ENCODE measurements at places on chromosomes 7 and 10.

DNA sequence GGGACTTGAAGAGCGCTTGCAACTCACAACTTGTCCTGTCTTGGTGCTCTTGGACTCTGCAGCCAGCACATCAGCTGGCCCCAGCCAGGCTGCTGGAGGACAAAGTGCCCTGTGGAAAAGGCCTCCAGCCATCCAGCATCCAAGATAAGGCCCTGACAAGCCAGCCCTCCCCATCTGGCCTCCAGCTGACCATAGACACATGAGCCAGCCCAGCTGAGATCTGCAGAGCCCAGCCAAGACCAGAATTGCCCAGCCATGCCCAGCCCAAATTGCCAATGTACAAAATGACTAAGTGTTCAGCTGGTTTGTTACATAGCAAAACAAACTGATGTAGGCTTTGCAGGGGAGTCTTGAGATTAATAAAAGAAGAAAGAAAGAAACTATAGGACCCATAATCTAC, 36.0 kb upstream of the FRMD4A start:
- DNase-seq = no peak

- no peak for DNase-seq
These were observed 14.2 kb upstream of the ACSL5 start for GRCh38 chr10:112359606-112360307.

GRCh38 chr7:76424413-76425111, at the start of gene ZP3:
TSS of gene ZP3 (plus strand) at chr7:76424950. CDS start at chr7:76424965, 15 bp downstream.
- no peak for DNase-seq

GRCh38 chr7:11895337-11895736, 63.3 kb upstream of the THSD7A start:
- no peak for DNase-seq

GRCh38 chr10:130190055-130190736, 54.0 kb downstream of the GLRX3 start:
- peak; percentile 88 for DNase-seq

GRCh38 chr7:140058517-140058916, 4.2 kb downstream of the PARP12 start:
- no peak for DNase-seq

- DNase-seq = no peak
These were observed 7.4 kb downstream of the MAT1A start for GRCh38 chr10:80281784-80282765.

GRCh38 chr7:465710-466400, 53.8 kb downstream of the PDGFA start:
- DNase-seq = no peak

GRCh38 chr7:138137423-138138171, 61.3 kb downstream of the AKR1D1 start:
- no peak for DNase-seq

GRCh38 chr7:155581107-155581830, 34.9 kb upstream of the CNPY1 start:
- DNase-seq = no peak

GRCh38 chr10:24468281-24468751, 255.4 kb downstream of the ARHGAP21 start:
- DNase-seq = no peak

GRCh38 chr10:58593008-58593407, 80.3 kb downstream of the BICC1 start:
- DNase-seq = no peak

- DNase-seq = no peak
These were observed 3.9 kb downstream of the MICALL2 start for GRCh38 chr7:1455241-1455939.

DNA sequence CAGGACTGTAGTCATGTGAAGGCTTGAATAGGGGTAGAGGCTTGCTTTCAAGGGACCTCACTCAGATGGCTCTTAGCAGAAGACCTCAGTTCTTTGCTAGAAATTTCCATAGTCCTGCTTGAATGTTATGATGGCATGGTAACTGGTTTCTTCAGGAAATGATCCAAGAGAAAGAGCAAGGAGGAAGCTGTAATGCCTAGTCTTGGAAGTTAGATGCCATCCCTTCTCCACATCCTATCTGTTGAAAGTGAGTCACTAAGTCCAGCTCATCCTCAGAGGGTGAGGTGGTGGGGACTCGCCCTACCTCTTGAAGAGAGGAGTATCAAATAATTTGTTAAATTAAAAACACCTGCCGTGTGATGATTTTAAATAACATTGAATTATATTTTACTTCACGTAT, 4.6 kb downstream of the MGAM start:
- no peak for DNase-seq

DNA sequence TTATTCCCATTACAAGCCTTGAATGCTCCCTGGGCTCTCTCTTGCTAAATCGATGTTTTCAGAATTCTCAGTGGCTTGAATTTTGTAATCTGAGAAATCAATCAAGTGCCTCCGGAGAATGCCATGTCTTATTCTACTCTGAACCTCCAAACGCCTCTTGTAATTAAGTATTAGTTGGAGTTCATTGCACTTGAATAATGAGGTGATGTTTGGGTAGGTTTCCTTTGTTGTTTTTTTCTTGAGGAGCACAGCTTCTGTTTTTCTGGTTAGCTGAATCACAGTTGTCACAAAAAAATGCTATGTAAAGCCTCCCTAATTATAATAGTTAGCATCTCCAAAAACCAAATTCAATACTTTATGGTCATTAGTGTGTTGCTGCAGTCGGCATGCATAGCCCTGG, 100.3 kb downstream of the PLPP4 start:
- no peak for DNase-seq

GRCh38 chr10:72062382-72062781, 26.0 kb downstream of the SPOCK2 start:
- DNase-seq = no peak

DNA sequence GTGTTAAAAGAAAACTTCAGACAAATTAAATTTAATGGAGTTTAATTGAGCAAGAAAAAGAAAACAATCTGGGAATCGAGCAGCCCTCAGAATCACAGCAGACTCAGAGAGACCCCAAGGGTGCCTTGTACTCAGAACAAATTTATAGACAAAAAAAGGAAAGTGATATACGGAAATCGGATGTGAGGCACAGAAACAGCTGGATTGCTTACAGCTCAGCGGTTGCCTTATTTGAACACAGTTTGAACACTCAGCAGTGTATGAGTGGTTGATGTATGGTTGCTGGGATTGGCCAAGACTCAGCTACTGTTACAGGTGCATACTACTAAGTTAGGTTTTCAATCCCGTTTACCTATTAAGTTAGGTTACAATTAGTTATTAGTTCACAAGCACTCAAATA, 103.8 kb upstream of the LYZL1 start:
- no peak for DNase-seq

- no peak for DNase-seq
These were observed 306.8 kb downstream of the WDR11 start for GRCh38 chr10:121157998-121158397.

DNA sequence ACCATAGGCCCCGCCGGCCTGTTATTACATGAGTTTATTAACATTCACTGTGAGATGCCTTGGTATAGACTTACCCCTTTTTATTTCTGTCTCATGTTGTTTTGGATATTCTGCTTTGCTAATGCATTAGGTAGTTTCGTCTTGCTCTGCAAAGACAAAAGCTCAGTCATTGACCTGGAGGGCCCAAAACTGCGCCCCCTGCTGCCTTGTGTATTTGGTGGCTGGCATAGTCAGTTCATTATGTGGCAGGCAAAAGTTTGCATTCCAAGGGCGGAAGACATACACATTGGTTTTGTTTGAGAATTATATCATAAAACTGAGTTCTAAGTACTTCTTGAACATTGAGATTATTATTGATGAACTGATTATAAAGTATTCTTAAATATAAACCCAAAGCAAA, 372.5 kb downstream of the SDK1 start:
- DNase-seq = peak; percentile 42

GRCh38 chr7:102004229-102004628, 186.8 kb downstream of the CUX1 start:
- DNase-seq = no peak

GRCh38 chr10:50516171-50516570, 107.6 kb downstream of the SGMS1 start:
- DNase-seq = no peak

DNA sequence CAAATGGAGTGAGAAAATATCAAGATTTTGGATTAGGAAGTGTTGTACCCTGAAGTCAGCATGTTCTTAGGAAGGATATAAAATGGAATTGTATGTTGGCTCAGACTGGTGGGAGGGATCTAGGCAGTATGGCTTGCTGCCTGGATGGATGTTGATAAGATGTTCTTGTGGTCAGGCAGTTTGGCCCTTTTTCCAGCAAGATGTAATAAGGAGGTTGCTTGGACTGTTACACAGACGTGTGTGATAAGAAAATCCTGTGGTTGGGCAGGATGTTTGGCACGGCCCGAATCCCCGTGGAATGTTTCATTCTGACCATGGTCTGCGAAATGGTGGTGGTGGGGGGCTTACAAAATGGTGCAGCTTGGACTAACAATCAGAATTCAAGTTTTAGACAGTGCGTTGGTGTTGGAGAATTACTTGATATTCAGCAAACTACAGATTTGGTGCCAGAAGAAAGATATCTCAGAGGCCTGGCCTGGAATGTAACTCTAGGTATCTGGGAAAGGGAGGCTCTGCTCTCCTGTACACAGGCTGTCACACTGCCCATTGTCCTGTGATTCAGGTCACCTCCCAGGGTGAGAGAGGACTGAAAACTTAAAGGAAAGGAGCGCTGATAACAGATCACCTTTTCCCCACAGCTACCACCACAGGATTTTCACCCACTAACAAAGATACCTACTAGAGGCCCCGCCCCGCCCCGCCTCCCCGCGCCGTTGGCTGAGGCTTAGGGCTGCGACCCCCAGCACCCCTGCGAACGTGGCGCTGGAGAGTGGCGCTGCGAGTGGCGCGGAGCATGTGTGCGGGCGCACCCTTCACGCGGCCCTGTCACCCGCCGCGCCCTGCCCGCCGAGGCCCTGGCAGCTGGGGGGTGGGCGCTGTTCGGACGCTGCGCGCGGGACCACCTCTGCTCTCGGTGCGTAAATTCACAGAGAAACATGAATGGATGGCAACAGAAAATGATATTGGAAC, 19.3 kb upstream of the ZNF680 start:
- DNase-seq = no peak

DNA sequence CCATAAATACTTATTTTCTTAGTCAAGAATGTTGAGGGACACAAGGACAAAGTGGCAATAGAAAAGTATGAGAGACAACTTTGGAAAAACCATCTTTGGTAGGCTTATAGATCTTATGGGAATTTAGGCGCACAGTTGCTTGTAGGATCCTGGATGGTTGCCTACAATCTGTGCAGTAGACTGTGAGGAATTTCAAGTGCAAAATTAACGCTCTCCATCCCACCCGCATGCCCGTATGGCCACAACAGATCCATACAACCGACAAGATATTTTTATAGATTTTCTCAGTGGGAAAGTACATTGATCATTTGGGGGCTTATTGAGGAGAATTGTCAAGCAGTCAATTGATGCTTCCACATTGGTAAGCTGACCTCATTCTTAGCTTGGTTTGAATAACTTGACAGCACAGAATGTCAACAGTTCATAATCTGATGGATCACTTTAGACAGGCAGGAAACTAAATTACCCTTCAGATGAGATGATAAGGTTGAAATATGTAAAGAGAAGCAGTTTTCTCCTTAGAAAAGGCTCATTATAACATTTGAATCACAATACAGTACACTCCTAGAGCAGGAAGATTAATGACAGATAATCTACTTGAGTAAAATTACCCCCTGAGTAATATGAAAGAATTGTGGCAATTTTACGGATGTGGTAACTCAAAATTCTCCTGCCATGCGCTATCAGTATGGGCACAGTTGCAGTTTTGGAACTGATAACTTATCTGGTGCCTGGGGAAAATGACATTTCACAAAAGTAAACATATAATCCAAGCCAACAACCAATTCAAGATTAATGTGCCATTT, 479.7 kb downstream of the KIF20B start:
- no peak for DNase-seq

GRCh38 chr7:12328888-12329770, 74.5 kb downstream of the VWDE start:
- DNase-seq = no peak

DNA sequence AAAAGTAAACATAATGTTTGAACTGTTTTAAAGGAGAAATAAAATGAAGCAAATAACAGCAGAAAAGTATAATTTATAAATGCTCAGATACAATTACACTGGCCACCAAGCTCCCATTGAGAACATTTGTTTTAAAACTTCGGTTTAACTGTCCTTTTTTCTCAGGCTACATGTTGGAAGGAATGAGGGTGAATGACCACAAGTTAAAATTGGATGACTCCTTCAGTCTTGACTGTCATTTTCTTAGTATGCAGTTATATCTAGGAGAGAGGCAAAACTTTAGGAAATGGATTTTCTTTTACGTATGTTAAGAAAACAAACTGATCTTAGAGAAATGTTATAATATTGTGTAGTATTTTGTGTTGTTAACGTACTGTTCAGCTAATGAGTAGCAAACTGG, 5.0 kb downstream of the TRIM24 start:
- no peak for DNase-seq

- no peak for DNase-seq
These were observed 60.4 kb downstream of the CYTH3 start for GRCh38 chr7:6212008-6212407.

DNA sequence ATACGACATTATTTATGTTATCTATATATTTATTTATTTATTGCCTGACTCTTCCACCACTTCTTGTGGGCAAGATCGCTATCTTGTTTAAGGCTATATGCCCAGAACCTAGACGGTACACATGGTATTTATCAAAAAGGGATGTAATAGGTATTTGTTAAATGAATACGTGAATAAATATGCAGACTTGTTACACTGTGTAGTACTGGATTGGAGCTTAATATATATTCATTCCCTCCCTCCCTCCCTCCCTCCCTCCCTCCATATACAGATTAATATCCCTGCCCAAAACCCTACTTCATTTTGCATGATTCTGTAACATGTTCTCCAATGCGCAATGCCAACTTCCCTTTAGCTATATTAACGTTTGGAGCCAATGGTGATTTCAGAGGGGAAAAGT, 1273.7 kb upstream of the AUTS2 start:
- DNase-seq = no peak

Measured in stimulated activated CD4-positive, alpha-beta T cell treated with anti-CD3 and anti-CD28 coated beads, Interleukin-2, amount 100 ng/mL, for 48 hours (primary cell).